ENCODE measurements at places on chromosomes 1 and 21. TPM values are rescaled to one million over a fixed set of nuclear protein-coding genes. Genes with fewer than 3 reads are reported as not detected.

VWA5B1 gene
- not detected for total RNA-seq

DNA sequence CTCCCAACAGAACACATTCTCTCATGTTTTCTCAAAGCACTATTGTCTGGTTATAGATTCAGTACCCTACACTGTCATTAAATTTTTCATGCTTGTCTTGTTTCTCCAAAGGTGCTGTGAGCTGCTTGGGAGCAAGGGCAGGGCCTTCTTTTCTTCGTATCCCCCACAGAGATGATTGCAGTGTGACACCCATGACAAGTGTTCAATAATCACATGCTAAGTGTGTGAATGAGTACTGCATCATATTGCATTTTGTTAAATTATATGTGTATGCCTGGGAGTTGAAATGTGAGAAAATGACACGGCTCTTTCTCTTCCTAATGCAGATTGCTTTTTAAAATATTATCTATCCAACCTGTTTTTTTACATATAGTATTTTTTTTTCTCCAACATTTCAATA lies 57.3 kb upstream of the MAGI3 start:
- H3K4me1 ChIP-seq = no peaks in the 10 kb centered on the region
- no peak for DNase-seq
- H3K4me3 ChIP-seq = no peak overlapping the region
- no peak overlapping the region for H3K27ac ChIP-seq
- H3K36me3 ChIP-seq = no peaks in the 10 kb centered on the region
- no peaks in the 10 kb centered on the region for H3K27me3 ChIP-seq

DNA sequence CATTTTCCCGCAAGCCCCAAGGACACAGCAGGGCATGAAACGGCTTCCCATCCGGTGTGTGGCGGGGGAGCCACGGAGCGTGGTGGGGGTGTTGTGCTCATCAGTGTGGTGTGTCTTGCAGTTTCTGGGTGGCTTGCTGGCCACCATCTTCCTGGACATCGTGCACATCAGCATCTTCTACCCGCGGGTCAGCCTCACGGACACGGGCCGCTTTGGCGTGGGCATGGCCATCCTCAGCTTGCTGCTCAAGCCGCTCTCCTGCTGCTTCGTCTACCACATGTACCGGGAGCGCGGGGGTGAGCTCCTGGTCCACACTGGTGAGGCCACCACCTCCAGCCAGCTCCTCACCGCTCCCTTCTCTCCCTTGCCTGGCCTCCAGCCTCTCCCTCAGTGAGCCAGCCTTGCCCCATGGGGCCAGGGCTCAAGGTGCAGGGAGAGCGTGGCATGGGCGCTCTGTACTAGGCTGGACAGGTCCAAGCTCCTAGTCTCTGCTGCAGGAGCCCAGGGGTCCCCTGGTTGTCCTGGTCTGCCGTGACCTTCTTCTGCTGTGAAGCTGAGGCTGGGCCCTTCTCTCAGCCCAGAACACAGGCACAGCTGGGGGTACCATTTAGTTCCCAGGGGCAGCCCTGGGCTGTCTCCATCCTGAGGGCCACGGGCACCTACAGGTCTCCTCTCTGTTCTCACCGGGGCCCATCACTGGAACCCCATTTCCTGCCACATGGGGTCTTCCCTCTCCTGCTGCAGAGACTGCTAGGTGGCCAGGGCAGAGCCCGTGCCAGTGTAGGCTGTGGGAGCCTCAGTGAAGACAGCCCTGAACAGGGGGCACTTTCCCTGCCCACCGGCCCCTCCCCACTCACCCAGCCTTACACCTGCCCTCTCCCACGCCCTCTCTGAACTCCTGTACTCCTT lies 12.6 kb downstream of the AGTRAP start:
- H3K4me1 ChIP-seq = peaks cover 11% of the 10 kb centered on the region
- no peak overlapping the region for H3K27ac ChIP-seq
- H3K4me3 ChIP-seq = no peak overlapping the region
- H3K36me3 ChIP-seq = peaks cover 23% of the 10 kb centered on the region

GRCh38 chr1:241401156-241401555 lies 44.2 kb upstream of the RGS7 start:
- H3K27me3 ChIP-seq = no peaks in the 10 kb centered on the region
- no peaks in the 10 kb centered on the region for H3K36me3 ChIP-seq
- H3K27ac ChIP-seq = no peak overlapping the region
- H3K4me3 ChIP-seq = no peak overlapping the region
- DNase-seq = no peak

GRCh38 chr1:37948166-37948565 lies 1.3 kb upstream of the INPP5B start:
- H3K27ac ChIP-seq = no peak overlapping the region
- peaks cover 20% of the 10 kb centered on the region for H3K36me3 ChIP-seq
- H3K27me3 ChIP-seq = no peaks in the 10 kb centered on the region
- no peak overlapping the region for H3K4me3 ChIP-seq
- H3K4me1 ChIP-seq = peaks cover 23% of the 10 kb centered on the region
- DNase-seq = no peak

Data from stomach (tissue), 19 donors.